ENCODE measurements at places on chromosomes 2 and 18. TPM values are rescaled to one million over a fixed set of nuclear protein-coding genes. Genes with fewer than 3 reads are reported as not detected.

Gene ARMC9
- total RNA-seq, result 4.9 TPM

Gene CTIF
- total RNA-seq, result 94.0 TPM

Gene CCDC68
- 44.8 TPM for total RNA-seq

Gene NTSR2
- 1.6 TPM for total RNA-seq

Gene SNED1
- total RNA-seq, result 40.7 TPM

Gene GRB14
- total RNA-seq, result 5.3 TPM

DNA sequence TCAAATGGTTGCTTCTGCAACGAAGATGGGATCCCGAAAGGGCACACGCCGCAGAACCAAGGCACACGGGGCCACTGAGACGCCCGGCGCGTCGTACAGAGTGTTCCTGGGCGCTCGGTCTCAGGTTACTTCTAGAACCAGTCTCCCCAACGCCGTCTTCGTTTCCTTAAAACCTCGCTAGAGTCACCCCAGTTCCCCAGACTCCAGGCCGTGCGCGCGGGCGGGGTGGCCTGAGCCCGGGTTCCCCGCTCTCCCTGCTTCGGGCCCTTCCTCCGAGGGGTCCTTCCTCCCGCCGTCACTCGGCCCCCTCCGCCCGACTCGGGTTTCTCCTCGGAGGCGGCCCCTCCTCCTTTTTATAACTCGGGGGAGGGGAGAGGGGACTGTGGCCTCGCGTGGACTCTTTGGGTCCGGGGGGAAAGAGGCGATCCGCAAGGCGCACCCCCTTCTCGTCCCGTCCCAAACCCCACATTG lies 774 bp upstream of the FZD7 start:
- DNase-seq, result no peak

DNA sequence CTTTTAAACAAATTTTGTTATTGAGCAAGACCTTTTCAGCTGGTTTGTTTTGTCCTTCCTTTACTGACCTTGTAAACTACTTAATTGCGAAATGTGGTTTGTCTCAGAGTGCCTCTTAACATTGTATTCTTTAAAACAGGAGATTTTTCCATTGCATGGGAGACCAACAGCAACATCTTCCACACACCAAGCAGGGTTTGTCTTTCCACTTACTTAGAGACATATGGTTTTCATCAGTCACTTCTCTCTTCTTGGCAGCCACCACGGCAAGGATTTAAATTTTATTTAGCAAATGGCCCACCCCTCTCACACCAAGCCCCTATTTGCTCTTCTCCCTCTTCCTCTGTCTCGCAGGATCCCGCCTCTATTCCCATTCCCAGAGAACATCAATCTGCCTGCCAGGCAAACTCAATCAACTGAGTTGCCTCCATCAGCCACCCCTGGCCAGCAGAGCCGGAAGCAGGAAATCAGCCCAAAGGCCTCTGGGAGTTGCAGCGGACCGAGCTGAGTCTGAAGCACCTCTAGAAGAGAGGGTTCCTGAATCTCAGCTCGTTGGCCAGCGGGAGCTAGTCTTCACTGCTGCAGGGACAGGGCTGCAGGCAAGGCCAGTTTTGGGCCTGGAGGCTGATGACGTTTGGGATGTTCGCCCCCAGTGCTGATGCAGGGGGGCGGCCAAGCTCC lies 11.3 kb upstream of the CIB4 start:
- DNase-seq, result peak; percentile 11

GRCh38 chr2:212381428-212382102 lies 157.0 kb downstream of the ERBB4 start:
- DNase-seq, result no peak

- no peak for DNase-seq
Measured at GRCh38 chr2:219444566-219445091, 10.0 kb downstream of the SPEG start.

- DNase-seq, result no peak
Measured at GRCh38 chr18:10332452-10332851, 122.0 kb upstream of the APCDD1 start.

GRCh38 chr2:60247471-60247870 lies 306.0 kb downstream of the BCL11A start:
- no peak for DNase-seq
